ENCODE measurements at places on chromosomes 4 and X. TPM values are rescaled to one million over a fixed set of nuclear protein-coding genes. Genes with fewer than 3 reads are reported as not detected.

DNA sequence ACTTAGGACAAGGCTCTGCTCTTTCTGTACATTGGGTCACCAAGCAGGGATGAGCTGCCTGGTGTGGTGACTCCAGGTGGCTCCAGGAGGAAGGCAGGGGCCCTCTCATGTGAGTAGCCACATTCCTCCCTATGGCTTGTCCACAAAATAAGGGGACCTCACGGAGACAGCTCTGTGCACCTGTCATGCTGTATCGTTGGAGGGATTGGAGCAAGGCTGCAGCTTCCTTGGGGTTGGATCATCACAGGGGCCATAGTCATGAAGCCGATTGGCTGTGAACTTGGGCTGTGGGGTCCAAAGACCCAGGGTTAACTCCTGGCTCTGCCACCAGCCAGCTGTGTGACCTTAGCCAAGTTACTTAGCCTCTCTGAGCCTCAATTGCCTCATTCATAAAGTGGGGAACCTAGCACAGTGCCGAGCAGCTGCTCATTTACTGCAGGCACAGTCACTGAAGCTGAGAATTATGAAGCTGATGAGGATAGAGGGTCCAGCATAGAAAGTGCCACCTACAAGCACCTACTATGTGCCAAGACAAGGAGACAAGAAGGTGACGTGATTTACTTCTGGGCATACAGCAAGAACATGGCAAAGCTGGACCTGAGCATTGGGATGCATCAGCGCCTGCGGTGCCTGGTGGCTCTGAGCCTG, 11.8 kb upstream of the KIAA0232 start:
- no peak overlapping the region for H3K4me3 ChIP-seq
- peak overlapping the region; percentile 88 for H3K27ac ChIP-seq
- H3K4me1 ChIP-seq: peaks cover 9% of the 10 kb centered on the region
- no peaks in the 10 kb centered on the region for H3K27me3 ChIP-seq

DNA sequence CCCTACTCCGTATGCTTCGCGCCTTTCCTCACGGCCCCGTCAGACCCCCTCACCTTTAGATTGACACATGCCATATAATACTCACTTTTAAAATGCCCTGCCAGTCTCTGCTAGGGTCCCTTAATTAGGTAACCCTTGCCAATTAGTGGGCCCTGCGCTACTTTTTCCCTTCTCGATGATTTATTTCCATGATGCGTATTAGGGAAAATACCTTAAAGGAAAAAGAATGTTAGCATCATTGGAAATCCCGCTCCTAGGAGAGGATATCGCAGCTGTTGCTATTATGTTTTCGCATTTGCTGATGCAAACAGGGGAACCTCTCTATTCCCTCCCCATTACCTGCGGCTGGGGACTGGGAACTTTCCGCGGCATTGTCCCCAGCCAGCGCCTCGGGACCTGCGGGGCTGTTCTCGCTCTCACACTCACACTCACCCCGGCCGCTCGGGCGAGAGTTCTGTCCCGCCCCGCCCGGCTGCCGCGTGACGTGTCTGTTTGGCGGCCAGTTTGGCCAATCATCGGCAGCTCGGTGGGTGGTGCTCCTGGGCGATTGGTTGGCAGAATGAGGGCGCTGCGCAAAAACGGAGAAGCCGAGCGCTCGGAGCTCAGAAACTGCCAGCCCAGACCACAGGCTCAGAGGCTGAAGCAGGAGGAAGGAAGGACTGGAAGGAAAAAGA, at the start of gene PCDH10:
Gene PCDH10, plus strand, starts transcription at position 605 of the 674 bp plus-strand sequence. CDS start 847 bp downstream, outside the sequence.
- H3K27ac ChIP-seq: no peak within 1 kb of the TSS
- H3K4me1 ChIP-seq: no peaks in the 10 kb centered on the region
- H3K27me3 ChIP-seq: no peaks in the 10 kb centered on the region
- peak within 1 kb of the TSS; percentile 32 for H3K4me3 ChIP-seq
- no peaks in the 10 kb centered on the region for H3K36me3 ChIP-seq
- DNase-seq: no peak

DNA sequence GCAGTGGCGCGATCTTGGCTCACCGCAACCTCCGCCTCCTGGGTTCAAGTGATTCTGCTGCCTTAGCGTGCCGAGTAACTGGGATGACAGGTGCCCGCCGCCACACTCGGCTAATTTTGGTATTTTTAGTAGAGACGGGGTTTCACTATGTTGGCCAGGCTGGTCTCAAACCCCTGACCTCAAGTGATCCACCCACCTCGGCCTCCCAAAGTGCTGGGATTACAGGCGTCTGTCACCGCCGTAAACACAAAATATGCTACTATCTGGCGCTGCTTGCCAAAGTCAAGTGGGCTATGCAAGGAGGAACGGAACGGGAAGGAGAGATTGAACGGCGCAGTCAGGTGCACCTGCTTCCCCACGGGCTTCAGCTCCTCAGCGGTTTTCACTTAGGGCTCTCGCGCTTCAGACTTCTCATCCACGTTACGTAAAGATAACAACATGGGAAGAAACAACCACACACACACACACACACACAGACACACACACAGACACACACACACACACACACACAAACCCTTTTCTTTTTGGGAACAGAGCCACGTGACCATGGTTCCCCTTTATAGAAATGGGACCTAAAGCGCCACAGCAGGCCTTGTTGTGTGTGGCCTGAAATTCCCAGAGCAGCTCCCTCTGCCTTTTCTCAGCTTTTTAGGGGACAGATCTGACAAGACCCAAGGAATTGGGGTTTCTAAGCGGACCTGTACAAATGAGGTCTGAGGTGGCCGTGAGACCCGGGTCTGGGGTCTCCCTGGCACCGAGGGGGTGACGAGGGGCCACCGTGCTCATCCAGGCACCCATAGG, 1.5 kb downstream of the P2RY8 start:
- peak; percentile 70 for DNase-seq
- peak overlapping the region; percentile 55 for H3K4me3 ChIP-seq
- no peaks in the 10 kb centered on the region for H3K36me3 ChIP-seq
- no peaks in the 10 kb centered on the region for H3K4me1 ChIP-seq
- H3K27me3 ChIP-seq: no peaks in the 10 kb centered on the region

DNA sequence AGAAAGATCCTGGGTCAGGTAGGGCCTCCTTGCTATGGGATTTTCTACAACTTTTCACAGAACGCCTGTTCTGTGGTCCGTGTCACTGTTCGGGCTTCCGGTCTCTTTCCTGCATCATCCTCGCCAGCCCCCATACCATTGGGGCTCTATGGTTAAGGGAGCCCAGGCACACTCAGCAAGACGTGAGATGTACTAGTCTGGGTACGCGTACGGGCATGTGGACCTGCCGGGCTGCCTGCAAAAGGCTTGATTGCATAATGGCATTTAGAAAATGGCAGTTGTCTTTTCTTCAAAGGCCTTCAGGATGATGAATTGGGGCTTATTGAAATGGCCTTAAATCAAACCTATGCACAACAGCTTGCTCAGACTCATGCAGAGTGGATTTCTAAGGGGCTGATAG, 86.7 kb downstream of the CNGA2 start:
- no peak overlapping the region for H3K27ac ChIP-seq
- H3K4me3 ChIP-seq: no peak overlapping the region
- H3K36me3 ChIP-seq: no peaks in the 10 kb centered on the region
- no peaks in the 10 kb centered on the region for H3K4me1 ChIP-seq

DNA sequence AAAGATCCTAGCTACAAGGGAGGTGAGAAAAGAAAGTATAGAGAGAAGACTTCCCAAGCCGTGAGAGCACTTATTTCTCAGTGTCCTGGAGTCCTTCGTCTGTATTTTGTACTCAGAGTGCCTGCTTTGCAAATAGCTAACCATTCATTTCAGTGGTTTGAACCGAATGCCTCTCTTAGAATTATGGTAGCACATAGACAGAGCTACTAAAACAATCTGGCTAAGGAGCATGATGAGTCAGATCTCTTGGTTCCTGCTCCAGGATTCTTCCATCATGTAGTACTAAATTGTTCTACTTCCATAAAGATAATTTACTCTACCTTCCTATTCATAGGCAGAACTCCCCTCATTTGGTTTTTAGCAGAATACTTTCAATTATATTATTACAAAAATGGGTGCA, 946.6 kb downstream of the STIM2 start:
- H3K27me3 ChIP-seq: no peaks in the 10 kb centered on the region
- no peaks in the 10 kb centered on the region for H3K4me1 ChIP-seq
- H3K36me3 ChIP-seq: no peaks in the 10 kb centered on the region
- no peak for DNase-seq
- H3K4me3 ChIP-seq: no peak overlapping the region

DNA sequence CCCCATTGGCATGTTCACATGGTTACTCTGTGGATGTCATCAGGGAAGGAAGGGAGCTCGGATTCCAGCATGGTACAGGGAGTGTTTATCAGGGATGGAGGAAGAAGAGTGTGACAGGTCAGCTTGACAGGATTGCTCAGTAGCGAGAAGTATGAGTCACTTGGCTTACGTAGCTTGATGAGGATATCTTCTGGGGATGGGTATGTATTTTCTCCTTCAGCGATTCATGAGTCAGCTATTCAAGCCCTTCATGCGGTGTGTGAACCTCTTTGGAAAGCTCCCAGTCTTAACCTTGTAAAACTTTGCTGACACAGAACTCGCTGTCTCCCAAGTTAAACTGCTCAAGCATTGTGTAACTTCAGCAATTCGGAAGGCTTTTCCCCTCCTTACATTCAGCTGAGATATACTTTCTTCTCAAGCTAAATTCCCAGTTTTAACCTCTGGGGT, 275.4 kb downstream of the ARHGAP10 start:
- H3K36me3 ChIP-seq: no peaks in the 10 kb centered on the region
- no peak overlapping the region for H3K27ac ChIP-seq
- H3K4me3 ChIP-seq: no peak overlapping the region
- H3K4me1 ChIP-seq: no peaks in the 10 kb centered on the region
- no peak for DNase-seq

DNA sequence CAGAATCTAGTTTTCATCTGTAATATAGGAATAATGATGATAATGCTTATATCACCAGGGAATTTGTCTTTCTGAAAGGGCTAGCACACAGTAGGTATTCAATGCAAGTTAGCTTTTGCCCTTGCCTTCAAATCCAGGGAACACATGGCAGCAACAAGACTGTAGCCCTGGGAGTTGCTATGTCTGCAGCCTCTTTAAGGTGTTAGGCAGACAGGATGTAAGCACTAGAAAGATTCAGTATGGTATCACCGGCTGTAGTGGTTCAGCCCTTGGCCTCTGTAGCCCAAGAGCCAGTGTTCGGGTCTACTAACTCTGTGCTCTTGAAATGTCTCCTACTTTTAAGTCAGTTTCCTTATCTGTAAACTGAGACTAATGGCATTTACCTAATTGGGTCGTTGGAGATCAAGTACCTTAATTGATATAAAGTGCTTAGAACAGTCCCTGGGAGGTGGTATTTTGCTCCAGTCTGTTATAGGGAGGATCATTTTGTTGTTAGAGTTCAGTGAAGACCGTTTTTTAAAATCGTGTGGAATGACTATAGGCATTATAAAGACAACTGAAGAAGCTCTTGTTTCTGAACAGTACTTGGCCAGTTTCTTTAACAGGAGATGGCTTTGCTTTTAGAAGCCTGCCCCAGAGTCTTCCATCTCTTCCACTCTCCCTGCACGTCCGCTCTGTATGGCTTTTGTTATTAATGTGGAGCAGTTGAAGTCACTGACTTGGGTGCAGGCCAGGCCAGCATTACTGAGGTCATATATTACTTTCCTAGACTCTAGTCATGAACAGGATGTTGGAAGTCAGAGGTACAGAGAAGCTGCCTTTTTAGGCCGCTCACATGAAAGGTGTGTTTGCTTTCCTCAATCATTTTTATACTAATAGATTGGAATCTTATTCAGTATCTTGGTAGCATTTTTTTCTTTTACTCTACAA, 44.8 kb downstream of the GAB1 start:
- peak overlapping the region; percentile 11 for H3K27ac ChIP-seq
- no peaks in the 10 kb centered on the region for H3K27me3 ChIP-seq
- no peaks in the 10 kb centered on the region for H3K36me3 ChIP-seq
- peaks cover 36% of the 10 kb centered on the region for H3K4me1 ChIP-seq

- no peaks in the 10 kb centered on the region for H3K36me3 ChIP-seq
- H3K4me3 ChIP-seq: no peak overlapping the region
- H3K27ac ChIP-seq: no peak overlapping the region
- H3K27me3 ChIP-seq: no peaks in the 10 kb centered on the region
Observed at GRCh38 chrX:42247241-42247640, 323.9 kb upstream of the CASK start.

DNA sequence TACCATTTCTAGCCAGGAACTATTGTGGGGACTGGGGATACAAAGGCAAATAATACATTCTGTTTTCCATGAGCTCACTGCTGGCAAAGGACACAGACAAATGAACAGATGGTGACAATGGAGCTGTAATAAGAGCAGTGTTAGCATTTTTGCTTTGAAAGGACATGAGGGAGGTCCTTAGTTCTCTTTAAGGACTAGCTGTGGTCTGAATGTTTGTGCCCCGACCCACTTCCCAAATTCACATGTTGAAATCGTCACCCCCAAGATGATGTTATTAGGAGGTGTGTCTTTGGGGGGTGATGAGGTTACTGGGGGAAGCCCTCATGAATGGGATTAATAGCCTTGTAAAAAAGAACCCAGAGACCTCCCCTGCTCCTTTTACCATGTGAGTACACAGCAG, 30.3 kb downstream of the CCNG2 start:
- H3K4me1 ChIP-seq: no peaks in the 10 kb centered on the region
- no peaks in the 10 kb centered on the region for H3K27me3 ChIP-seq
- no peak for DNase-seq
- H3K36me3 ChIP-seq: no peaks in the 10 kb centered on the region
- H3K4me3 ChIP-seq: no peak overlapping the region

- peak overlapping the region; percentile 72 for H3K4me3 ChIP-seq
- H3K4me1 ChIP-seq: peaks cover 6% of the 10 kb centered on the region
- no peak overlapping the region for H3K27ac ChIP-seq
- no peaks in the 10 kb centered on the region for H3K36me3 ChIP-seq
- DNase-seq: no peak
Observed at GRCh38 chr4:44725166-44725565, 1.2 kb downstream of the GNPDA2 start.

DNA sequence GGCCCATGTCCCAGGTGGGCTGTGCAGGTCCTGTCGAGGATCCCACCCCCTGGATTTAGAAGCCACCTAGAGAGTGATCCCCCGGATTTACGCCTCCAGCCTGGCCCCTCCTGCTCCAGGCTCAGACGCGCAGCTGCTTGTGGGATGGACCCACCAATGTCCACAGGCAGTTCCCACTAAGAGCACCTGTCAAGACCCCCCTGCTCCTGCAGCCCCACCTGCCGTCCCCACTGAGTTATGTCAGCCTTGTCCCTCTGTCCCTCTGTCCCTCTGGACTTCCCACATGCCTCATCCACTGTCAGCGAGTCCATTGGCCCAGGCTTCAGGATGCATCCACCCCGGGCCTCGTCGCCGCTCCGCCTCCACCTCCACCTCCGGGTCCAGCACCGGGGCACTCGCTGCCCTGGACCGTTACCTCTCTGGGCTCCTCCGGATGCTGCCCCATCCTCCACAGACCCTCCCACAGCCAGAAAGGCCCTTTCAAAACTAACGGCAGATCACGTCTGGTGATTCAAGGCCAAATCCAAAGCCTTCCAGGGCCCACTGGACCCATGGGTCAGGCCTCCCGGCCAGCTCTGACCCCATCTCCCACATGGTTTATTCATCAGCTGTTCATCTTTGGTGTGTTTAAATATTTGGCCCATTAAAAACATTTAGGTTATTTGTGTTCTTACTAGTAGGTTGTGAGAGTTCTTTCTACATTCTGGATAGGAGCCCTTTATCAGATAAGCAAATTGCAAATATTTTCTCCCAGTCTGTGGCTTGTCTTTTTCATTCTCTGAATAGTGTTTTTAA, 28.3 kb downstream of the HTRA3 start:
- H3K4me1 ChIP-seq: no peaks in the 10 kb centered on the region
- no peak overlapping the region for H3K27ac ChIP-seq
- no peaks in the 10 kb centered on the region for H3K27me3 ChIP-seq
- no peaks in the 10 kb centered on the region for H3K36me3 ChIP-seq

Gene YTHDC1
- total RNA-seq: 137 TPM

Gene IQCM
- total RNA-seq: not detected

Gene PRRG3
- not detected for total RNA-seq

Gene SPACA5
- not detected for total RNA-seq

Gene NEIL3
- total RNA-seq: 0.88 TPM

Gene PRRG1
- 9.1 TPM for total RNA-seq

Gene FANCB
- total RNA-seq: 0.35 TPM
